ENCODE measurements at places on chromosomes 1 and 21.

GRCh38 chr1:8418301-8418700, 100.4 kb downstream of the SLC45A1 start:
- no peak for DNase-seq

DNA sequence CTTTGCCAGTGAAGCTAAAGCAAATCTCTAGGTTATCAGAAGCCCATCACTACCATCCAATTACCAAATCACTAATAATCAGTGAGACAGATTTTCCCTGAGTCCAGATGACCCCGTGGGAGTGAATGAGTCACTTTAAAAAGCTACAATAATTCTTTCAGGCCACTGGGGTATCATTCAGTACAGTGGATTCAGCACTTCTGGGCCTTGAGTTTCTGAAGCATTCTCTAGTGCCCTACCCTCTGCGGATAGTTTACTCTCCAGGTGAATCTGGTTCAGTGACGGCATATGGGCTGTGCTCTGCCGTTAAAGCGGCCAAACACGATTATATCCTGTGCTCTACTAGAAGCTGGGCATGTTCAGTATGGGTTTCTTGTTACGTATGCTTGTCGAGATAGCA, 26.1 kb downstream of the NR5A2 start:
- DNase-seq = no peak

GRCh38 chr21:38920631-38921398, 115.1 kb downstream of the ETS2 start:
- DNase-seq = no peak

DNA sequence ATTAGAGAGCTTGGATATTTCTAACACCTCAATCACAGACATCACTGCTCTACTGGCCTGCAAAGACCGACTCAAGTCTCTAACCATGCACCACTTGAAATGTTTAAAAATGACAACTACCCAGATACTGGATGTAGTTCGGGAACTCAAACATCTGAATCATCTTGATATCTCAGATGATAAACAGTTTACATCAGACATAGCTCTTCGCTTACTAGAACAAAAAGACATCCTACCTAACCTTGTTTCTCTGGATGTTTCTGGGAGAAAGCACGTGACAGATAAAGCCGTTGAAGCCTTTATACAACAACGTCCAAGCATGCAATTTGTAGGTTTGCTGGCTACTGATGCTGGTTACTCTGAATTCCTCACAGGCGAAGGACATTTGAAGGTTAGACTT, 45.1 kb downstream of the ZYG11B start:
- DNase-seq = no peak

GRCh38 chr1:53025034-53025768, 36.8 kb upstream of the PODN start:
- DNase-seq = no peak

Data from GM12891 (cell line).